ENCODE measurements at places on chromosomes 4 and X.

DNA sequence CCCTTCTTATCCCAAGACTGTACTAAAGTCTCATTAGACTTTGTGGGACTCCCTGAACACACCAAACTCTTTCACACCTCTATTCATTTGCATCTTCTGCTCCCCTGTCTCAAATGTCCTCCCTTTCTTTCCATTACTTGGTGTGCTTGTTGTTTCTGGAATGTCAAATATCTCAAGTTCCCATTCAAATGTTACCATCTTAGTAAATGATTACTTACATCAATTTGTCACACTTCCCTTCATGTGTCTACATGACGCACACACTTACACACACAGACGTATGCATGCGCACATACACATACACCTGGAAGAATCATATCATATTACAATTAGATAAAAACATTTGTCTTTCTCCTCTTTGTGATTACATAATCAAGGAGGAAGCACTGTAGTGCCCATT is 210.8 kb upstream of the TEX13C start:
- no peak for DNase-seq

DNA sequence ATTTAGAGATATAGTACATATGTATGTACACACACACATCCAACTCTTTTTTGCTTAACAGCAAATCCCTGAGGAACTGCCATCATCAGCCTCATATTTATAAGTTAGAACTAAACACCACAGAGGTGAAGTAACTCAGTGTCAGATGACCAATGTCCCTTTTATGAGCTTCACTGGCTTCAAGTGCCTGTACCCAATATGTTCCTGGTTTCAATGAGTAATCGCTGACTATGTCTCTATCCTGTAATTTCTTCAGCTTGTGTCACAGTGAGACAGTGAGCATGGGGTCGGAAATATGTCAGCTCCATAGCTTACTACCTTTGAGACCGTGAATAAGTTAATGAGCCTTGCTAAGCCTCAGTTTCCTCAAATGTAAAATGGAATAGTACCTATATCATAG is 136.2 kb upstream of the RASGEF1B start:
- DNase-seq, result no peak

DNA sequence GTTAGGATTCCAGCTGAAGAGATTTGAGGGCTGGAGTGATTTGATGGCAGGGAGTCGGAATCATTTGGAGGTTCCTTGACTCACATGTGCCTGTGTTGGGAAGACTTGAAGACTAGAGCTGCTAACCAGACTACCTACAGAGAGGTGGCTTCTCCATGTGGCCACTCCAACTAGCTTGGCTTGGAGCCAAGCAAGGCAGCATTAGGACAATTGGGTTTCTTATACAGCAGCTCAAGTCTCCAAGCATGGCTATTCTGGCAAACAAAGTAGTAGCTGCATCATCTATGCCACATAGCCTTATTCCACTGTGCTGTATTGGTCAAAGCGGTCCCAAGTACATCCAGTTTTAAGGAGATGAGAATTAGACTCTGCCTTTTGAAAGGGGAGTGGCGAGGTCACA is 171.7 kb upstream of the SLC4A4 start:
- DNase-seq, result no peak

DNA sequence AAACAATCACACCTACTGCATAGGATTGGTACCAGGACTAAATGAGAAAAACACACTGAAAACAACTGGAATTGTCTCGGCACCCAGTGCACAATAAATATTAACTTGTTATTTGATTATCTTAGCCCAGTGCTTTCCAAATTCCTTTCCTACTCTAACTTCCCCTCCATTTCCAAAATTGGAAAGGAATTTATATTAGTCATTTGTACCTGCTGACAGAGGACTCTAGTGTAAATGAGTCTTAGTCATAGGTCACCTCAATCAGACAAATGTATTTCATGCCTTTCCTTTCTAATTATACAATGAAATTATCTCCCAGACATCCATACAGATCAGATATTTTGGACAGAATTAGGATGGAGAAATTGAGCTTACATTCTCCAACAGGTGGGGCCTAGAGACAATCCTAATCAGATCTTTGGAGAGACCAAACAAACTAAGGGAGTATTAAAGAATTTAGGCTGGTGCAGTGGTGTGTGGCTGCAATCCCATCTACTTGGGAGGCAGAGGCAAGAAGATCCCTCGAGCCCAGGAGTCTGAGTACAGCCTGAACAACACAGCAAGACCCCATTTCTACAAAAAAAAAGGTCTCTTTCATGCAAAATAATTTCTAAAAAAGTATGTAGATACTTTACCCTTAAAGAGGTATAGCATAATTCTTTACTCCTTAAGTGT is 10.1 kb downstream of the SH3D19 start:
- DNase-seq, result peak; percentile 41

- DNase-seq, result no peak
Measured at GRCh38 chrX:24777660-24778059, 83.9 kb downstream of the POLA1 start.

DNA sequence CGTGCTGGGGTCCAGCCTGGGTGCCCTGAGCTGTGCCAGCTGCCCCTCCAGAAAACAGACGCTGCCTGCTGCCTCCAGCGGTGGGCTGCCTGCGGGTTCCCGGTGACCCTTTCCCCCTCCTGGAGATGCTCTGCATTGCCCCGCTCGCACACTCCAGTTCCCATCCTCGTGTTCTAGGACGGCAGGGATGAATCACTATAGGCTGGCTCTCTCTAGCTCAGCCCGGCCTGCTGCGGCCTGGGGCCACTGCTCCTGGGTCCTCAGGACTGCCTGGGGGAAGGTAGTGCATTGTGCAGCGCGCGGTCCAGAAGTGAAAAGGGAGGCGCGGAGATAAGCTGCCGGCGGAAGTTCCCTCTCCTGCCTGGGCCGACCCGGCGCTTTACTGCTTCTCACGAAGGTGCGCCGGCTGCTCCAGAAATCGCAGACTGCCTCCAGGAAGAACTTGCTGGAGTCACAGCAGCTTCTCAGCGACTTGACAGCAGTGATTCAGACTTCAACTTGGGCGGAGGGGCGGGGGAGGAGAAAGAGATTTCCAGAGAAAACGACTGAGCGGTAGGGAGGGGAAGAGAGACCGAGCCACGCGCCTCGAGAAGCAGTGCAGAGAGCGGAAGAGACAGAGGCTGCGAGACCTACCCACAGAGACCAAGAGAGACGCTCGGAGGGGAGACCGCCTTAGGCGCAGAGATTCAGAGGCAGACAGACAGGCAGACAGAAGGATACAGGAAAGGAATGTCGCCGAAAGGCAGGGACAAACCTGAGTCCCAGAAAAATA is 6.7 kb upstream of the MSX1 start:
- no peak for DNase-seq

DNA sequence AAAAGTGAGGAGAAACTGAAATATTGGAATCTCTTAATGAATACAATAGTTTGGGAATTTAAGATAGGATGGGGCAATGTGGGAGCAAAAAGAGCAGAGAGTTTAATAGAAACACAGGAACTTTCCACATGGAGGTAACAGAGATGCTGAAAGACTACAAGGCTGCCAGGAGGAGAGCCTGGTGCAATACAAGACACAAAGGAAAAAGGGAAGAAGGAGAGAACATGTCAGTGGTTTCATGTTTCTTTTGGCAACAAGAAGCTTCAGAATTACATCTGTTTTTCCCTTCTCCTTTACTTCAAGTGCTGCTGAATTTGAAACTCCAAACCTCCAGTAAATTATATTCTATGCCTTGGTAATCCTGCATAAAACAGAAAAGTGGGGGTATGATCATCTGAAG is 474.3 kb downstream of the FAT4 start:
- no peak for DNase-seq

DNA sequence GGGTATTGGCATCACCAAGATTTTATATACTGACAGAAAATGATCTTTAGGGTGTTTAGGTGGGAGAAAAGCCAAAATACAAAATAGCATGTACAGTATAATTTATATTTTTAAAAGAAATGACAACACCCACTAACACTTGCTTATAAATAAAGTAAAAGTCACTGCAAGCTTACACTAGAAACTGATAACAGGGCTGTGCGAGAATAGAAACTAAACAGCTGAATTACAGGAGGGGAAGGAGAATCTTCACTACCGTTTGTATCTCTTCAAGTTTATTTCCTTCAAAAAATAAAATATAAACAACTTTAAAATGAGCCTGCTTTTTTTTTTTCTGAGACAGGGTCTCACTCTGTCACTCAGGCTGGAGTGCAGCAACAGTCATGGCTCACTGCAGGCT is 22.8 kb downstream of the GRSF1 start:
- no peak for DNase-seq

DNA sequence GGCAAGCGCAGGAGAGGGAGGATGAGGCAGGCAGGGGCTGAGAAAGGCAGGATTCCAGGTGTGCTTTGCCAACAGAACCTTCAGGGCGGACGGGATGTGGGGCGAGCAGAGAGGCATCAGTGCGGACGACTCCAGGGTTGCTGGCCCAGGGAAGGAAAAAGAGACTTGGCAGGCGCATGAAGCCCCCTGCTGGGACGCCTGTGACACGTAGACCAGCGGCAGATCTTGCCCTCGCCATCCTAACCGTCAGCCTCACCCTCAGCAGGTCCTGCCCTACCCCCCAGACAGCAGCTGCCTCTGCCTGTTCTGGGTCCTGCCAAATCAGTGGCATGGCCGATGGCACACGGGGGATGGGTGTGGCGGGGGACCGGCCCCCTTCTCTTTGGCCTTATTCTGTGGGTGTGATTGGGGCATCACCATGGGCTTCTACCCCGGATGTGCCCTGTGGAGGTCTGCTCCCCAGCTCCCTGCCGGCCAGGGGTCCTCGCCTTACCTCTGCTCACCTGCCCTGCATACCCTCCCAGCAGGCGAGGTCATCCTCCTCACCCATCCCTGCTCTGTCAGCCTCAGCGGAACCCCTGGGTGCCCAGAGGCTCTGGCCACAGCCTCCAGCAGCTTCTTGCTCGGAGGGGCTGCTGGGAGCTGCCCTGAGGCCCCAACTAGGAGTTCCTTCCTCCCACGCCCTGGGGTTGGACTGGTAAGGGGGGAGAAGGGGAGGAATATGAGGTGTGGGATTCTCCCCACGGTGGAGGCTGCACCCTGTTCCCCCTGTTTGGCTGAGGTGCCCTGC is 2.9 kb upstream of the SH3BP2 start:
- no peak for DNase-seq

DNA sequence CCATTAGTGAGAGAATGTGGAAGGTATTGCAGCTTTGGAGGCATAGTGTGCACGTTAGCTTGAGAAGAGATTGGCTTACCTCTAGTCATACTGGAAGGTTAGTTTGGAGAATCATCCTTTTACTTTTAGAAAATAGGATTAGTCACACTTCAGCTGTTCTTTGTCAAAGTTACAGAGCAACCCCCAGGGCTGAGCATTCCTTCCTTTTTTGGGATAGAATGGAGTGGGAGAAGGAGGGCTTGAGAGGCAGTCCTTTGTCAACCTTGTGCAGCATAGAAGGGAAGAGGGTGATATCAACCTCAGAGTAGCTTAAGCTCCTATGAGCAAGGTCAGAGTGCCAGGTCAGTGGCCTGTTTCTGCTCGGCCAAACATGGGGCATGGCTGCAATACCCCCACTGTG is 8.6 kb upstream of the MBNL3 start:
- no peak for DNase-seq

DNA sequence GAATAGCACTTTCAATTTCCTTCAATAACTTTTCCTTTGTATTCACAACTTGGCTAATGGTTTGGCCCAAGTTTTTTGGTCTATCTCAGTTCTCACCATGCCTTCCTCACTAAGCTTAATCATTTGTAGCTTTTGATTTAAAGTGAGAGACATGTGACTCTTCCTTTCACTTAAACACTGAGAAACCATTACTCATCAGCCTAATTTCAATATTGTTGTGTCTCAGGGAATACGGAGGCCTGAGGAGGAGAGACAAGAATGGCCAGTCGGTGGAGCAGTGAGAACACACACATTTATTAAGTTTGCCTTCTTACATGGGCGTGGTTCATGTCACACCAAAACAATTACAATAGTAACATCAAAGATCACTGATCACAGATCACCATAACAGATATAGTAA is 56.7 kb downstream of the TSPAN5 start:
- DNase-seq, result no peak

Measured in LoVo (cell line).